ENCODE measurements at places on chromosomes 13 and 19.
A peak's percentile ranks its signal among the peaks of the same experiment; 100 is the strongest.

DNA sequence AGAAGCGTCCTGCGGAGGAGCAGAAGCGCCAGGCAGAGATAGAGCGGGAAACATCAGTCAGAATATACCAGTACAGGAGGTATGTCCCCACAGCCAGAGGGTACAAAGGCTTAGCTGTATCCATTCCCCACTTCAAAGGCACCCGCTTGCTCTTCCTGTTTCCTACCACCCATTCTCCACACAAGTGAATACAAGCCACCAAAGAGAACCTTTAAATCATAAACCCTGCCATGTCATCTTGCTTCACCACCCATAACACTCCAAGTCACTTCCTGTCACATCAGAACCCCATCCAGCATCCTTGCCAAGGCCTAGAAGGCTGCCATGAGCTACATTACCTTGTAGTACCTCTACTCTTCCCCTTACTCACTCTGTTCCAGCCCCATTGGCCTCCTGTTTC lies 205.8 kb downstream of the LMO7 start:
- DNase-seq: no peak

- no peak for DNase-seq
These were observed 680 bp downstream of the LIG4 start for GRCh38 chr13:108214441-108215271.

DNA sequence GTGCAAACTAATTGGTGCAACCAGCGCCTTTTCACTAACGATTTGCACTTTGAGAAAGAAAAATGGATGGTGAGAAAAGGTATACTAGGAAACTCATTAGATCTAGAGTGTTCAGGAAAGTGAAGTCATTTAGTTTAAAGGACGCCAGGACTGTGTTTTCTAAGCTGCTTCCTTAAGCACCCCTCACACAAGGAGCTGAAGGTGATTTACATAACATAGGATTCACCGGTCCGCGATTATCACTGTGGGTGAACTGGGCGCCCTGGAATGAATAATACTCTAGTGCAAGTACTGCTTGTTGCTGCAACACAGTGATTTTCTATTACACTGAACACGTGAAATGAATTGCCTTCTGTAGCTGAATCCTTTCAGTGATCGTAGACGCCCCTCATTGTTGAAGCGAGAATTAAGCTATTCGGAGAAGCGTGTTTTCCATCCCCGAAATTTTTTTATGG lies 2.6 kb upstream of the MAB21L1 start:
- DNase-seq: no peak

DNA sequence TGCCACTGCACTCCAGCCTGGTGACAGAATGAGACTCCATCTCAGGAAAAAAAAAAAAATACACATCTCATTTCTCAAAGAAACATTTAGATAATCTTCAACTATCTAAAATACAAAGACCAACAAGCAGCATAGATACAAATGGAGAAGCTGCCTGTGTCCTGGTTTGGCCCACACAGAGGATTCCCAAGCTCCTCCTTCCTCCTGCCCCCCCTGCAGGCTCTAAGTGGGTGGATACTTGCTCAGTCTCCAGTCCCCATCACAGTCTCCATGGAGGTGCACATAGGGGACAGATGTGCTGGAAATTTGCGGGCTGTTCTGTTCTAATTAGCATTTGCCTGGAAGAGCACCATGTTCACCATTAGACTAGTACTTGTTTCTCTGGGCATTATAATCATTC lies 59.9 kb downstream of the ABCC4 start:
- DNase-seq: no peak

GRCh38 chr13:41111454-41111853 lies 21.1 kb downstream of the KBTBD6 start:
- no peak for DNase-seq

DNA sequence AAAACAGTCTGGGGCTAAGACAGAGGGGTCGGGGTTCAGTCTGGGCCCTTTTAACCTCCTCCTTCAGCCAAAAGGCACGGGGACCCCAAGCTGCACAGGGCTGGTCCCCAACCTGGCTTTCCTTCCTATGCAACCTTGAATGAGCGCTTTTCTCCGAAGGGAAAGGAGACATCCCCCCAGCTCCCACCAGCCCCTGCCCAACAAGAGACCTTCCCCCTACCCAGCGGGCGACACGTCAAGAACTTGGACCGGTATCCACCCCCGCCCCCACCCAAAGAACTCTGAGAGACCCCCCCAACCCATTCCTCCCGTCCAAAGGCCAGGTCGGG lies 35.0 kb upstream of the NANOS3 start:
- peak; percentile 42 for DNase-seq

DNA sequence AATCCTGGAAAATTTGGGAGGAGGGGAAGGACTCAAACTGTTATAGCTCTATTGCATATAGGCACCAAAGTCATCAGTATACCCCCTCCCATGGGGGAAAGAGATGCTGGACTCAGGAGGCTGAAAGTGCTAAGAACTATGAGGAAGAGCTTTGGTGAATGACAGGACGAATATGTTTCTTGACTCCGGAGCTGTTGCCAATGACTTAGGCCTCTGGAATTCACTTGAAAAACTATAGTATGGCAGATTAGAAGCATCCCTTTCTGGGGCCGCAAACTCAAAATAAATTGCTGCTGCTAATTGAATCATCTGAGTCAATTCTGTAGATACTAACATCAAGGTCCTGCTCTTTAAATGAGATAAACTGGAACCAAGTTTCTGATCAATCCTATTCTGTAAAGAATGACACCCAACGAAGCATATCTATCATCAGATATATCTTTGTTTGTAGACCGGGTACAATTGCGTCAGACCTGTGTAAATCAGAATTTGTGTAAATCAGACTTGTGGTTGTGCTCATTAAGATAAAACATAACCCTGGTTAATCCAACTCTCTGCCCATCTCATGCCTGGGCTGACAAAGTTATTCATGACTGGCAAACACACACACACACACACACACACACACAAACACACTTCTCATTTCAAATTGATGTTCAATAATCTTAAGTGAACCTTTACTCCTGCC lies 1793.8 kb upstream of the PCDH20 start:
- no peak for DNase-seq

- no peak for DNase-seq
These were observed 771.3 kb upstream of the ARGLU1 start for GRCh38 chr13:107339209-107339608.

GRCh38 chr13:73204952-73205351 lies 146.1 kb downstream of the KLF5 start:
- no peak for DNase-seq

DNA sequence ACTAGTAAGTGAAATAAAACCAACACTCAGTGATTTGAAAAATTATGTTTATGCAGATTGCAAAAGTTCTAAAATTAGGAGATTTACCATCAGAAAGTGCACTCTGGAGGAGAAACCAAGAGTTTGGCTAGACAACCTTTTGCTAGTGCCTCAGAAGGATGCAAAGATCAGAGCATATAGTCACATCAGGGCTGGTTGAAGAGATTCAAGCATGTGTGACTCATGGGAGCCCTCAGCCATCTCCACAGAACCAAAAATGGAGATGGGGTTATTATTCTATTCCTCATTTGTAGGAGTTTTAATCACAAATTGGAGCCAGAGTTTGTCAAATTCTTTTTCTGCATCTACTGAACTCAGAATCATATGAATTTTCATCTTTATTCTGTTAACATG lies 32.9 kb upstream of the OXGR1 start:
- DNase-seq: no peak

DNA sequence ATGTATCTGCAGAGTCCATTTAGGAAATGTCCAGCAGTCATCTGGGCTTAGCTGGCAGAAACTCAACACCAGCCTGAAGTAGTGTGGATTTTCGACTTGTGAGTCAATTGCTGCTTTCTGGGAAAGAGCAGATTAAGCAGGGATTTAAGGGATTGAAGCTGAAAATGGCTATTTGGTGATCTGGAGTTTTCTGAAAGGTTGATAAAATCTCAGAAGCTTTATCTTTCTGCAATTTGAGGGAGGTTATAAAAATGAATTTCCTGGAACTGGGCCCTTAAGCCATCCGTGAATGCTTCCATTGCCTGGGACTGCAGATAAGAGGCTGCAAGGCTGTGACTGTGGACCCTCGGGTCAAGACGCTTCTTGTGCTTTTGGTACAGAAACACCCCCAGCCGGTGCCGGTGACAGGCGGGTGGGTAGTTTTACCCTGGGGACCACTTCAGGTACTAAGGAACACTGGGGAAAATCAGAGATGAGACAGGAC lies 61.5 kb downstream of the COL4A1 start:
- no peak for DNase-seq

GRCh38 chr13:112057736-112058518 lies 9.0 kb upstream of the SOX1 start:
- DNase-seq: no peak

DNA sequence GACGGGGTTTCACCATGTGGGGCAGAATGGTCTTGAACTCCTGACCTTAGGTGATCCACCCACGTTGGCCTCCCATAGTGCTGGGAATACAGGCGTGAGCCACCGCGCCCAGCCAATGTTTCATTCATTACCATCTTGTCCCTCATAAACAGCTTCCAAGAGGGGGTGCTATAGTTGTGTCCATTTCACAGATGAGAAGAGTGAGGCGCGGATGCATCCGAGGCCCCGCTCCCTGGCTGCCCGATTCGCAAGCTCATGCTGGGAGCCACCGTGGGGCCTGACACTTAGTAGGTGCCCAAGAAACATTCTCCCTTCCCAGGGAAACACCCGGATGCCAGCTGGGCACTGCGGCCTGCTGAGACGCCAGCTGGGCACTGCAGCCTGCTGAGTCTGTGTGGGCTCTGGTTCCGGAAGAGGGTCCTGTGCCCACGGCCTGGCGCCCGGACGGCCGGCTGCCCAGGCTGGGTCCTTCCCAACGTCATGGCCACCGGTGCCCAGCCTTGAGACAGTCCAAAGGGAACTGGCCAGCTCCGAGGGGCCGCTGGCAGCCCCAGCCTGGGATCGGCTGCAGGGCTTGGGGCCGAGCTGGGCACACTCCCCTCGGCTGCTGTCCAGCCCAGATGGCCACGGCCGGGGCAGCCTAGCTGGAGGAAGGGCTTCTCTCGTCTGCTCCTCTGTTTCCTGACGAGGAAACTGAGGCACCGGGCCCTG lies 54.7 kb downstream of the NFIC start:
- no peak for DNase-seq

DNA sequence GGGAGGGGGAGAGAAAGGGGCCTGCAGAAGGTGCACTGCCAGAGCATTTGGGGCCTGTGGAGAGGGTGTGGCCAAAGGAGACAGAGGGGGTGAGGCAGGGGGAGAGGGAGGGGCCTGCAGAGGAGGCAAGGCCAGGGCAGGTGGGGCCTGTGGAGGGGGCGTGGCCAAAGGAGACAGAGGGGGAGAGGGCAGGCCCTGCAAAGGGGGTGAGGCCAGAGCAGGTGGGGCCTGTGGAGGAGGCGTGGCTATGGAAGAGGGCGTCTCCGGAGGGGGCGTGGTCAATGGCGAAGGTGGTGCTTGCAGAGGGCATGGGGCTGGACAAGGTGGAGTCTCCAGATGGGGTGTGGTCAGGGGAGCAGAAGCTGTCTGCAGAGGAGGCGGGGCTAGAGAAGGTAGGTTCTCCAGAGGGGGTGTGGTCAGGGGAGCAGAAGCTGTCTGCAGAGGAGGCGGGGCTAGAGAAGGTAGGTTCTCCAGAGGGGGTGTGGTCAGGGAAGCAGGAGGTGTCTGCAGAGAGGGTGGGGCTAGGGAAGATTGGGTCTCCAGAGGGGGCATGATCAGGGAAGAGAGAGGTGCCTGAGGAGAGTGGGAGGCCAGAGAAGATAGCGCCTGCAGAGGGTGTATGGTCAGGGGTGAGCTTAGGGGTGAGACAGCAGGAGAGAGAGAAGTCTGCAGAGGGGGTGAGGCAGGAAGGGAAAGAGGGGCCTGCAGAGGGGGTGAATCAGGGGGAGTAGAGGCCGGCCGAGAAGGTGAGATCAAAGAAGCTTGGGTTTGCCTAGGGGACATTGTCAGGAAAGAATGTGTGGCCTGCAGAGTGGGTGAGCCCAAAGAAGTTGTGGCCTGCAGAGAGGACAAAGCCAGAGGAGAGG lies 3.4 kb downstream of the PRR36 start:
- DNase-seq: peak; percentile 45

- no peak for DNase-seq
These were observed 10.9 kb downstream of the KLC3 start for GRCh38 chr19:45351401-45351952.

GRCh38 chr13:95239283-95239682 lies 62.0 kb downstream of the ABCC4 start:
- DNase-seq: no peak

- peak; percentile 28 for DNase-seq
These were observed 7.3 kb downstream of the IFNL3 start for GRCh38 chr19:39237200-39238184.

DNA sequence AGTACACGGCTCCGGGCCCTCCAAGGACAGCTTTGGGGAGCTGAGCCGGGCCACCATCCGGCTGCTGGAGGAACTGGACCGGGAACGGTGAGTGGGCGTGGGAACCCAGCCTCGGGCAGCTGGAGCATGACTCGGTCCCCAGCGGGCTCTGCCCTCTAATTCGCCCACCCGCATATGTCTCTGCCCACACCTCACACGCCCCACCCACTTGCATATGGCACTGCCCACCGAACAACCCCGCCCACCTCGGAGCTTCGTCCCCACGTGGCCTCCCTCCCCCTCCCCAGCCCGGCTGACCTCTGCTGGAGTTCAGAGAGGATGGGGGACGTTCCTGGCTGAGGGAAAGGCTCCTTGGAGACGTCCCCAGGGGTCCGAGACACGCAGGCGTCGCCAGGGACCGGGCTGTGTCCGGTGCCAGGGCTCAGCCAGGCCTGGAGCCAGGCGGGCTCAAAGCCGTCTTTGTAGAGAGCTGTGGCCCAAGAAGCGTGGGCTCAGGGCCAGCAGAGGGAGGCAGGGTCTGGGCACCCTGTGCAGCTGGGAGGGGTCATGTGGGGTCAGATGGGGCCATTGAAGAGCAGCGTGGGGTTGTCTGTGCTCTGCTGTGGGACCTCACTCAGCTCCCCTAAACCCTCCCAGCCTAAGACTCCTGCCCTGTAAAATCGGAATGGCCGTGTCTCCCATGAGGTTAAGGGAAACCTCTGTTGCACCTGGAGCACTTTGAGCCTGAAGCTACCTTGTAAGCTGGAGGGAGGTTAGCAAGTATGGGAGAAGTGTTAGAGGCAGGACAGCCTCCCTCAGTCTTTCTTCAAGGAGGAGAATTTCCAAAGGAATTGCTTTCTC lies 3.8 kb downstream of the APC2 start:
- no peak for DNase-seq
